ENCODE measurements at places on chromosomes 7 and 10. TPM values are rescaled to one million over a fixed set of nuclear protein-coding genes. Genes with fewer than 3 reads are reported as not detected.

The LMOD2 gene
- not detected for total RNA-seq

The AKR1C1 gene
- not detected for total RNA-seq

The VAX1 gene
- not detected for total RNA-seq

- no peak for DNase-seq
- H3K36me3 ChIP-seq, result no peaks in the 10 kb centered on the region
- H3K27ac ChIP-seq, result no peak overlapping the region
- no peak overlapping the region for H3K4me3 ChIP-seq
Observed at GRCh38 chr7:82204694-82205093, 238.9 kb downstream of the CACNA2D1 start.

GRCh38 chr7:48839108-48839507 lies 85.2 kb upstream of the CDC14C start:
- no peak overlapping the region for H3K4me3 ChIP-seq
- no peaks in the 10 kb centered on the region for H3K36me3 ChIP-seq
- H3K4me1 ChIP-seq, result no peaks in the 10 kb centered on the region
- no peak overlapping the region for H3K27ac ChIP-seq

- no peaks in the 10 kb centered on the region for H3K27me3 ChIP-seq
- H3K36me3 ChIP-seq, result no peaks in the 10 kb centered on the region
- no peak for DNase-seq
- H3K27ac ChIP-seq, result no peak overlapping the region
Observed at GRCh38 chr10:76236356-76236755, 804.9 kb downstream of the LRMDA start.

- peak; percentile 89 for DNase-seq
- H3K27ac ChIP-seq, result peak overlapping the region; percentile 98
- H3K36me3 ChIP-seq, result no peaks in the 10 kb centered on the region
- H3K4me3 ChIP-seq, result no peak overlapping the region
- peaks cover 11% of the 10 kb centered on the region for H3K27me3 ChIP-seq
Observed at GRCh38 chr10:14185316-14186045, 145.2 kb downstream of the FRMD4A start.

DNA sequence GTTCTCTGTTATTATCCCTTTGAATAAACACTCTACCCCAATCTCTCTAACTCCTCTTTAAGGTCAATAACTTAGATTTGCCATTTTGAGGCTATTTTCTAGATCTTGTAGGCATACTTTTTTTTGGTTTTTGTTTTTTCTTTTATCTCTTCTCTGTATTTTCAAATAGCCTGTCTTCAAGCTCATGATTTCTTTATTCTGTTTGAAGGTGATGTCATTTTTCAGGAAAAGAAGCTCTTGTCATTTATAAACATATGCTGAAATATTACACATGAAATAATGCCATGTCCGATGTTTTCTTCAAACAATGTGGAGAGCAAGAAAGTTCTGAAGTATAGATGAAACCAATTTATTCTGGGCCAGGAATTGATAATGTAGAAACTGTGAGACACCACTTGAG lies 57.5 kb upstream of the CABCOCO1 start:
- no peak overlapping the region for H3K27ac ChIP-seq
- no peaks in the 10 kb centered on the region for H3K4me1 ChIP-seq
- H3K36me3 ChIP-seq, result no peaks in the 10 kb centered on the region
- H3K4me3 ChIP-seq, result no peak overlapping the region

All from B cell (primary cell).